ENCODE measurements at places on chromosomes 1 and 21. TPM values are rescaled to one million over a fixed set of nuclear protein-coding genes. Genes with fewer than 3 reads are reported as not detected.

RXRG gene
- 9.3 TPM for total RNA-seq

UBL4B gene
- total RNA-seq: not detected

CR1 gene
- 2.0 TPM for total RNA-seq

FAM110D gene
- 3.1 TPM for total RNA-seq

GRCh38 chr1:46492871-46493270 lies 3.2 kb downstream of the DMBX1 start:
- DNase-seq: no peak
- no peak overlapping the region for H3K4me3 ChIP-seq
- H3K27ac ChIP-seq: no peak overlapping the region
- peaks cover 23% of the 10 kb centered on the region for H3K4me1 ChIP-seq
- H3K27me3 ChIP-seq: peaks cover 100% of the 10 kb centered on the region
- no peaks in the 10 kb centered on the region for H3K36me3 ChIP-seq

DNA sequence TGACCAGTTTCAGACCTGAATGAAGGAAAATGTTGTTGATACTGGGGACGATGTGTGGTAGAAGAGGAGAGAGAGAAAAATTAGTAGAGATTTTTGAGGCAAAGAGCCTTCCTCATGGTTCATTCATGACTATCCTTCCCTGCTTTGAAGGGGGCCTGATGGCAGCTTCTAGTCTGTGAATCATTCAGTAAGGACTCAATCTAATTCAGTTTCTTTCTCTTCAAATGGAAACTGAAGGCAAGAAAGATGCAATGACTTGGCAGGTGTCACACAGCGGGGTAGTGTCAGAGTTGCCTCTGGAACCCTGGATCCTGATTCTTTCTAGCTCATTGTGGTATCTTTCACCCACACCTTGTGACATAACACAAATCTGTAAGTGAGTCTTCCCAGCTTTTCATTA lies 14.9 kb upstream of the CD5L start:
- DNase-seq: no peak
- H3K36me3 ChIP-seq: no peaks in the 10 kb centered on the region

GRCh38 chr1:68294367-68295066 lies 62.2 kb upstream of the WLS start:
- H3K4me3 ChIP-seq: no peak overlapping the region
- H3K36me3 ChIP-seq: no peaks in the 10 kb centered on the region
- H3K27ac ChIP-seq: no peak overlapping the region
- H3K27me3 ChIP-seq: no peaks in the 10 kb centered on the region

DNA sequence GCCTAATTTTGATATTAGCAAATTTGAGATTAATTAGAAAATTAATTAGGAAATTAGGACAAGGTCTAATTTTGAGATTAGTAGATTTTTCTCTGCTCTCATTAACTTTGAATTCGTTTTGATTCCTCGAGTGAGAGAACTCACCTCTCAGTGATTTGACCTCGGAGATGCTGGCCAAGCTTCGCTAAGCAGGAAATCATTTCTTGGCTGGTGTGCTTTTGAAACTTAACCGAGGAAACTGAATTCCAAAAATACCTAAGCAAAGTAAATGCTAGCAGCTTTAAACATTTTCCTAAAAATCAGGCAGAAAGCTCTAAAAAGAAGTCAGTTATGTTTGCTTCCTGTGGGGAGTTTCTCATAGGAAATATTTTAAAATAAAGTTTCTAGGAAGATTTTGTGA lies 34.9 kb downstream of the CDC14A start:
- H3K27me3 ChIP-seq: no peaks in the 10 kb centered on the region
- H3K4me1 ChIP-seq: peaks cover 37% of the 10 kb centered on the region
- H3K4me3 ChIP-seq: peak overlapping the region; percentile 29

GRCh38 chr1:106063510-106063909 lies 993.0 kb upstream of the PRMT6 start:
- no peaks in the 10 kb centered on the region for H3K36me3 ChIP-seq
- H3K27me3 ChIP-seq: no peaks in the 10 kb centered on the region
- H3K4me1 ChIP-seq: no peaks in the 10 kb centered on the region

DNA sequence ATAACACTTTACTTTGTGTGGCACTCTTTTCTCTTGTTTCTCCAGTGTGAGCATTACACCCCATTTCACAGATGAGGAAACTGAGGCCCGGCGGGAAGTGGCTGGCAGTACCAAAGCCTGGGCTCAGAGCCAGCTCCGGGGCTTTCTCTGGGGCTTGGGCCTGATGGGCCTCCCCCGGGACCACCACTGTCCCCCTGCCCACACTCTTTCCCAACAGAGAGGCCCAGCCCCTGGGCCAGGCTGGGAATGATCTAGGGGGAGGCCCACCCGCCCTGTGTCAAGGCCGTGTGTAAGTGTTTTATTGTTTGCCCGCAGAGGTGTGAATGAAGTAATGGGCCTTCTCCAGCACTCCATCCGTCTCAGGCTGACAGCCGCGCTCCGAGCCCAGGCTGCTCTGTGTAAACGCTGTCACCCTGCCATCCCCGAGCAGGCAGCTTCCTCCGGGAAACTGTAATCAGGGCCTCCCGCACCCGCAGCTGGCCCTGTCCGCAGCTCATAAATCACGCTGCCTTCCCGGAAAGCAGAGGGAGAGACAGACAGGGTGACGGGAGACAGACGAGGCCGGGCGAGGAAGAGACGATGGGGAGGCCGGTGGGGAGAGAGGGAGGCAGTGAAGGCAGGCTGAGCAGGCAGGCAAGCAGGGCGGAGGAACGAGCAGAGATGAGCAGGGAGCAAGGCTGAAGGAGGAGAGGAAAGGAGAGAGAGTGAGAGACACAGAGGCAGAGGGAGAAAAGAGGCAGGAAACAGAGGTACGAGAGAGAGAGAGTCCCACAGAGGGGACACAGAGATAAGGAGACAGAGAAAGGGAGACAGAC lies 109.7 kb upstream of the ZBTB40 start:
- DNase-seq: no peak
- no peak overlapping the region for H3K27ac ChIP-seq
- H3K4me3 ChIP-seq: no peak overlapping the region
- no peaks in the 10 kb centered on the region for H3K36me3 ChIP-seq
- H3K27me3 ChIP-seq: peaks cover 91% of the 10 kb centered on the region

GRCh38 chr1:163436140-163436812 lies 114.5 kb downstream of the NUF2 start:
- H3K4me3 ChIP-seq: no peak overlapping the region
- peaks cover 26% of the 10 kb centered on the region for H3K27me3 ChIP-seq
- H3K36me3 ChIP-seq: no peaks in the 10 kb centered on the region

- H3K27me3 ChIP-seq: peaks cover 68% of the 10 kb centered on the region
- H3K36me3 ChIP-seq: no peaks in the 10 kb centered on the region
- DNase-seq: no peak
- H3K4me1 ChIP-seq: no peaks in the 10 kb centered on the region
- no peak overlapping the region for H3K27ac ChIP-seq
Measured at GRCh38 chr1:7046891-7047290, 261.6 kb downstream of the CAMTA1 start.

GRCh38 chr1:111420377-111420776 lies 7.2 kb downstream of the OVGP1 start:
- H3K4me1 ChIP-seq: no peaks in the 10 kb centered on the region
- H3K4me3 ChIP-seq: no peak overlapping the region
- DNase-seq: no peak
- no peaks in the 10 kb centered on the region for H3K27me3 ChIP-seq
- no peak overlapping the region for H3K27ac ChIP-seq

DNA sequence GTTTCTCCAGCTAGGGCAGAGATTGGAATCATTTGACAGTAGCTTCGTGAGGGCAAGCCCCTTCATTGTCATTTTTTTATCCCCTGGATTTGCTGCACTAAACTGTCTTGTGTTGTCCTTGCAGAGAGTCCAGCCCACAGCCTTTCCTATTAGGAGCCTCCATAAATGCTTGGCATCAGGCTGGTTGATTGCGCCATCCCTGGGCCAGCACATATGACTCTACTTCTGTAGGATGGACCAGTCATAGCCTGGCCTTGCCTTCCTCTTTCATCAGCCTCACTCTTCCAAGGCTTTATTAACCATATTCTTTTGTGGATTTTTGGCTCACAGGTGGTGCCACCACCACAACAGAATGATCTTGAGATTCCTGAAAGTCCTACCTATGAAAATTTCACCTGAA lies 31.4 kb downstream of the LY9 start:
- no peaks in the 10 kb centered on the region for H3K36me3 ChIP-seq
- no peaks in the 10 kb centered on the region for H3K4me1 ChIP-seq
- no peak for DNase-seq
- no peak overlapping the region for H3K27ac ChIP-seq
- H3K27me3 ChIP-seq: peaks cover 16% of the 10 kb centered on the region

DNA sequence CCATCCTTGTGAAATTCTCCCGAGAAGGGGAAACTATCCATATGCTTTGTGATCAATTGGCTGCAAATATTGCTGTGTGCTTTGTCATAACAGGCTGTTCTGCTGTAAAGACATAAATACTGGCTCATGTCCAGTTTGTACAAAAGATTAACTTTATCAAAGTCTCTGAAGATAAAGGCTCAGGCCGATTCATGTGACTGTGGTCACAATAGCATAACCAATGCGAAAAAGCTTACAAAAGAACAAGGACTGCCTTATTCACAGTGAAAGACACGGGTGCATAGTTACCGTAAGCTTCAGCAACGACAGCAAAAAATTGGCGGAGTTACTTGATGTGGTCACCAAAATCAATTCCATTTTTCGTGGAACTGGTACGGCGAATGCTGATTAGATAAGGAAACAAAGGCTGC lies 173.6 kb upstream of the CHRM3 start:
- no peaks in the 10 kb centered on the region for H3K36me3 ChIP-seq
- no peaks in the 10 kb centered on the region for H3K4me1 ChIP-seq
- H3K4me3 ChIP-seq: no peak overlapping the region
- H3K27ac ChIP-seq: no peak overlapping the region

GRCh38 chr1:22245726-22246125 lies 102.8 kb upstream of the WNT4 start:
- no peaks in the 10 kb centered on the region for H3K36me3 ChIP-seq

DNA sequence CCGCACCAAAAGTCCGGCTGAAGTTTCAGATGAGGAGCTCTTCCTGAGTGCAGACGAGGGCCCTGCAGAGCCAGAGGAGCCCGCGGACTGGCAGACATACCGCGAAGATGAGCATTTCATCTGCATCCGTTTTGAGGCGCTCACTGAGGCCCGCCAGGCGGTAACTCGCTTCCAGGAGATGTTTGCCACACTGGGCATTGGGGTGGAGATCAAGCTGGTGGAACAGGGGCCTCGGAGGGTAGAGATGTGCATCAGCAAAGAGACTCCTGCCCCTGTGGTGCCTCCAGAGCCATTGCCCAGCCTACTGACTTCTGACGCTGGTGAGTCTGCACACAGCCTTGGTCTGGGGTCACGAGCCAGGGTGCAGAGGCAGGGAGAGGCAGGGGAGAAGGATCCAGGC lies 84.7 kb downstream of the TRIM11 start:
- no peak overlapping the region for H3K27ac ChIP-seq
- DNase-seq: no peak
- H3K36me3 ChIP-seq: peaks cover 94% of the 10 kb centered on the region
- no peaks in the 10 kb centered on the region for H3K27me3 ChIP-seq

DNA sequence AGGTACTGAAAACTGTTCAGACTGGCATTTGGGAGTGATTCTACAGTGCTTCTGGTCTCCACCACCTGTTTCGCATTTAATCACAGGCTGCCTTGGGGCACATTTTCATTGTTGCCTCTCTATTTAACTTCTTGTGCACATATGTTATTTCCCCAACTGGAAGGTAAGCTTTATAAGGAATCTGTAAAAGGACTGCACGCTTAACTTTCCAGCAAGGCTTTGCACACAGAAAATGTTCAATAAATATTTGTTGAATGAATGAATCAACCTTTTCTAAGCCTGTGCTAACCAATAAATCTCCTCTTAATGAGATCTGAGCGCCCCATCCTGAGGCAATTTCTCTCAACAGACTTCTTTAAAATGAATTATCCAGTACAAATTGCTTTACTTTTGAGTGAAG lies 84.3 kb upstream of the ARHGAP29 start:
- DNase-seq: no peak
- H3K4me3 ChIP-seq: no peak overlapping the region
- H3K4me1 ChIP-seq: peaks cover 58% of the 10 kb centered on the region
